ENCODE measurements at places on chromosomes 7 and 10.

GRCh38 chr7:37109843-37110242, 338.8 kb downstream of the ELMO1 start:
- DNase-seq, result no peak

GRCh38 chr10:131788386-131788785, 112.4 kb upstream of the PPP2R2D start:
- no peak for DNase-seq

GRCh38 chr7:132221356-132221755, 354.9 kb downstream of the PLXNA4 start:
- no peak for DNase-seq

DNA sequence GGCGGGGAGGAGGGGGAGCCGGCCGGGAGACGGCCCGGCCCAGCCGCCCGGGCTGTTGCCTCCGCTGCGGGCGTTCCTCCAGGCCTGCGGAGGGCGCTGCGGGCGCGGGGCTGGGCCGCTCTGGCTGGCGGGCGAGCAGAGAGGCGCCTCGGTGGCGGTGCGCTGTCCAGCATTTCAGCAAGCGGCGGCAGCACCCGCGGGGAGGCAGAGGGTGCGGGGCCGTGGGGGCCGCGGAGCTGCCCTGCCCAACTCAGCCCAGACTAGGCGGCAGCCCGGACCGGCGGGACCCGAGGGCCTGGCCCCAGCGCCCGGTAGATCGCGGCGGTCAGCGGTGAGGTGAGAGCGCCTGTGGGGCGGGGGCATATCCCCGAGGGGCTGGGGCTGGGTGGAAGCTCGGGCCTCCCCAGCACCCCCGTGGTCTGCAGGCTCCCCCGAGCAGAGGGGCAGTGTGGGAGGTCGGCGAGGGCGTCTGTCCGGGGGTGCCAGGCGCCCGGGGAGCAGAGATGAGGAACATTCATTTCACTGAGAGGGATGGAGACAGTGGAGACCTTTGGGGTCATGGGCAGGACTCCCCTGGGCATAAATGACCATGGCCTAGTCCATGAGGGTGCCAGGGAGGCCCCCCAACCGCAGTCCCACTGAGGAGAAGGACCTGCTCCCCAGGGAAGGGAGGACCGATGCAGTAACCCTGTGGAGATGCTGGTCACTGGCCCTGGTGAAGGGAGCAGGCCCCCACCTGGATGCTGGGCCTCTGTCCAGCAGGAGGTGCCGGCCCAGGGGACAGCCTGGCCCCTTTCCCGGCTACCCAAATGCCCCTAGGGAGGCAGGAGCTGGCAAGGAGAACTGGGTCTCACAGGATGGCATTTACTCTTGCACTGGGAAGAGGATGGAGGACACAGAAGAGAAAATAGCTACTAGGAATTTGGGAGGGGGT, at the start of gene SRRM3:
Gene SRRM3 (plus strand): TSS at position 165 of the 934 bp plus-strand sequence. CDS start 33,171 bp downstream, outside the sequence.
- DNase-seq, result peak; percentile 51

GRCh38 chr10:131722121-131722520, 178.7 kb upstream of the PPP2R2D start:
- no peak for DNase-seq

GRCh38 chr7:6139189-6139996, 108.2 kb downstream of the ANKRD61 start:
- DNase-seq, result no peak

GRCh38 chr10:11685787-11686218, 56.4 kb upstream of the ECHDC3 start:
- no peak for DNase-seq

DNA sequence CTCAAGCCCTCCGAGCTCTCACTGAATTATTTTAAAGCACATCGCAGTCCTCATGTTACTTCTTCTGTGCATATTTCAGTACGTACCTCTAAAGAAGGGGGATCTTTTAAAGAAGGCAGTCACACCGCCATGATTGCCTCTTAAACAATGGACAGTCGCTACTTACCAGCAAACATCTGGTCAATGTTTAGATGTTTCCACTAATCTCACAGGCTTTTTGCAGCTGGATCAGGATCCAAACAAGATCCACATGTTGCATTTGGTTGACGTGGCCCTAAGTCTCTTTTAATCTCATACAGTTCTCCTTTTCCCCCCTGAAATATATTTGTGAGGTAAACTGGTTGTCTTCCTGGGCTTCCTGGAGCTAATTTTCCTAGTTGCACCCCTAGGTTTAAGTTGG, 50.0 kb downstream of the PRF1 start:
- DNase-seq, result no peak

DNA sequence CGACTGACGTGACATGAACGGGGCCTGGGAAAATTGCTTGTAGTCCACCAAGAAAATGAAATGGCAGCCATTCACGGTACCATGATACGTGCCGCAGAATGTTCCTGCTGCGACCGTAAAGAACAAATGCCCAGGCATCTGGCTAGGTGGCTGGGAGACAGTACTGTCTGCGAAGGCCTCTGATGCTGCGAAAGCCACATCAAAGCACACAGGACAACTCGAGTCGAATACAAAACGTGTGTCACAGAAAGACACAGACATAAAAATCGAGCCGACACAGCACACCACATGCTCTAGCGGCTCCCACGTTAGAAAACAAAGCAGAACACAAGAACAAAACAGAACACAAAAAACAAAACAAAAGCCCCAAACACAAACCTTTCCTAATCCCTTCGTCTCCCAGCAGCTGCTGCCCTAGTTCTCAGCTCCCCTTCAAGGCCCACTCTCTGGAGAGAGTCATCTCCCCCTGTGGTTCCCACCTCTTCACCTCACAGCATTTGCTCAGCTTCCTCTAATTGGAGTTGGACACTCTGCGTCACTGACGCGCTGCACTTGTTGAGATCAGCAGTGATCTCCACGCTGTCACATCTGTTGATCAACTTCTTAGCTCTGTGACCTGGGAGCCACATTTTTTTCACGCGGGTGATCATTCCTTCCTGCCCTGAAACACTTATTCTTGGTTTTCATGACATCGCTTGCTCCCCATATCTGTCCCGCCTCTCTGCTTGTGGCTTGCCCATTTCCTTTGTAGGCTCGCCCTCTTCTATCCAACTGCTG, 112.2 kb downstream of the CLEC2L start:
- no peak for DNase-seq

GRCh38 chr10:3828404-3829155, 43.6 kb upstream of the KLF6 start:
- no peak for DNase-seq

DNA sequence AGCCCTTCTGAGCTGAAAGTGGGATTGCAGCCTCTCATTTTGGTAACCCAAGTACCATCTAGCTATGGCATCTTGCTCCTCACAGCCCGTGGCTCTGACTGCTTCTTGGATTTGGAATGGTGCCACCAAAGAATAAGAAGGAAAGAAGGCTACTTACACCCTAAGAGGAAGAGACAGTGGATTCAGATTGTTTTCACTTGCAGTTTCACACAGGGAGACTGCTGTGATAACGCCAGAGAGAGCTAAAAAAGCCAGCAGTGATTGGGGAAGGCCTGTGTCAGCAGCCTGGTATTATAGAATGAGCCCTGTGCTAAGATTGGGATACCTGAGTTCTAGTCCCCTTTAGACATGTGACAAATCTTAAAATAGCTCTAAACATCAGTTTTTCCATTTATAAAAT, 3.6 kb upstream of the LRRC4 start:
- DNase-seq, result no peak

GRCh38 chr7:148883266-148884048, 634 bp downstream of the EZH2 start:
- peak; percentile 5 for DNase-seq

DNA sequence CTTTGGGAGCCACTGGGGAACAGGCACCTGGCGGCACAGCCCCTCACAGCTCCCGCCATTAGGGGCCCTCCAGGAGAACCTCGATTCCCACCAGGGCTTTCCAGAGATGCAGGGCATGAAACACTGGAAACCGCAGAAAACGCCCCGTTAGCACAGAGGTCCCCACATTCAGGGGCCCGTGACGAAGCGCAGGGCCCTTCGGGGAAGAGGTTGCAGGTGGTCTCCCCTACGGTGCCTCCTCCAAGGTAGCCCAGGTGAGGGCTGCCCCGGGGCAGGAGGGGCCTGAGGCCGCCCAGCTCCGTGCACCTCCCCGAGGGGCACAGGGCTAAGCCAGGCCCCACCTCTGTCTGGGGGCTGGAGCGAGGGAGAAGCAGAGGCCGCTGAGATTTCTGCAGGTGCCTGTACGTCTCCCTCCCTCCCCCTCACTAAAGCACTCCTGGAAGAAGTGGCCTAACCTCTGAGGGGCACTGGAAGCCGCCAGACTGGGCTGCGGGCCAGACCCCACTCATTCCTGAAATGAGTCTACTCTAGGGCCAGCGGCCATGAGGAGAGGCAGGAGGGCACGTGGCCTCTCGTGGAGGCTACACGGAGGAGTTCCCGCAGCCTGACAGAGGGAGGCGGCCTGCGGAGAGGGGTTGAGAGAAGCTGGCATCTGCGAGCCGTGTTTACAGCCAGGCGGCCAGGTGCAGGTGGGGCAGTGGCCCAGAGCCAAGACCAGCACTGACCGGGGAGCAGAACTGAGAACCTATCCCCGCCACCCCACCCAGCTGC, 6.9 kb downstream of the PDGFA start:
- no peak for DNase-seq

DNA sequence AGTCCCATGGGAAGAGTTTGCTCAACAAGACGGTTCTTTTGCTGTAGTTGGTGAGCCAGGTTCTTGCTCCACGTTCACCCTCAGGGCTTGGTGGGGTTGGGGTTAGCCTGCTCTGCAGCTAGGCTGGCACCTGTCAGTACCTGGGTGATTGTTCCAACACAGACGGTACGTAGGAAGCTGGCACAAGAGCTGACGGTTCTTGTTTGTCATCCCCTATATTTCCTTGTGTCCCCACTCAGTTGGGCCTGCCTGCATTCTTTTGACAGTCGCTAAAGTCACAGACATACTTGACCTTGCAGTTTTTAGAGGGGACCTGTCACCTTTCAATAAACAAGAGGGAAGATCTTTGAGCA, 40.2 kb upstream of the SYPL1 start:
- DNase-seq, result no peak

DNA sequence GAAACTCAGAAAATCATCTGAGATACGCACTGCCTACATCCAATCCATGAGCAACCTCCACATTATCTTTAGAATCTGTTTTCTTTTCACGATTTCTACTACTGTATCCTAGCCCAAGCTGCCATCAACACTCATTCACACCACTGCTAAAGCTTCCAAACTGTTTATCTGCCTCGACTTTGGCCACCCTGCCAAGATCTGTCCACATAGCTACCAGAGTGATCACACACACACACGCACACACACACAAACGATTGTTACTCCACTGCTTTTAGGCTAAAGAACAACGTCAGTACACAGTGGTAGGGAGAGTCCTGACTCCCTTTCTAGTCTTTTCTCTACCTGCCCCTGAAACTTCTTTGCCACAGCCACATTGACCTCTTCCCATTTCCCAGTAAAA, 142.0 kb downstream of the CCDC71L start:
- no peak for DNase-seq

- DNase-seq, result no peak
These were observed 133.8 kb upstream of the KCNMA1 start for GRCh38 chr10:77771450-77771849.

DNA sequence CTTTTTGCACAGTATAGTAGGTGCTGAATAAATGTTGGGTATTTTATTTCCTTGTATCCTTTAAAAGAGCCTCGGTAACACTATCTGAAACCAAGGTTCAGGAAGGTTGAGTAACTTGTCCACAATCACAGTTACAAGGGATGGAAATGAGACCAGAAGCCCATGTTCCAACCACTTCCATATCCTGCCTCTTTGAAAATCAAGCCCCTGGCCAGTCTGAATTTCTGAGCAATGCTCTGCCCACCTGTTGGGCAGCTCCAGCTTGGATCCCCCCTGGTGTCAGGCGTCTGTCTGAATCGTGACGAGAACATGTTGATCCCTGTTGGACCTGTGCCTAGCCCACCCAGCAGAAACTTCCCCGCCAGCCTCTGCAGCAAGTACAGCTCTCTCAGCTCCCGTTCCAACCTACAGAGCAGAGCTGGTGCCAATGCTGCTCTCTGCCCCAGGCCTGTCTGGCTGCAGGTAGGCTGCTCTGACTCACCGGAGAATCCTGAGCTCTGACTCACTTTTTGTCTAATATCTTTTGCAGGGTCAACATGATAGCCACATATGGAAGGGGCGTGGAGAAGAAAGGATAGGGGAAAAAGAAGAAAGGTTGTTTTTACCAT, 595.5 kb downstream of the INHBA start:
- DNase-seq, result no peak

DNA sequence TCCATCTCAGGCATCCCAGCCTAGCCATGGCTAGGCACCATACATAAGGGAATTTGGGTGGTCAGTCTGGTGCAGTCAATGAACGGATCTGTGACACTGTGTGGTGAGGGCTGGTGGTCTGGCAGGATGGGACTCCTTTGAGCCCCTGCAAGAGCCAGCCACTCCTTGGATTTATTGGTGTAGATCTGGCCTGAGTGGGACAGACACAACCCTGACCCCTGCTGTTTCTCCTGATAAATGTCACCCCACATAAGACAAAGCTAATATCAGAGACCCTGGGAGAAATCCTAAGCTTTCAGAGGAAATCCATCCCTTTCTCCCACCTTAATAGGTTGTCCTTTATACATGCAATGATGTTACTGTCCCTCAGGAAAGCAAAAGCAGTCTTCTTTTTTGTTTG, 2.3 kb downstream of the FBXO24 start:
- DNase-seq, result no peak

DNA sequence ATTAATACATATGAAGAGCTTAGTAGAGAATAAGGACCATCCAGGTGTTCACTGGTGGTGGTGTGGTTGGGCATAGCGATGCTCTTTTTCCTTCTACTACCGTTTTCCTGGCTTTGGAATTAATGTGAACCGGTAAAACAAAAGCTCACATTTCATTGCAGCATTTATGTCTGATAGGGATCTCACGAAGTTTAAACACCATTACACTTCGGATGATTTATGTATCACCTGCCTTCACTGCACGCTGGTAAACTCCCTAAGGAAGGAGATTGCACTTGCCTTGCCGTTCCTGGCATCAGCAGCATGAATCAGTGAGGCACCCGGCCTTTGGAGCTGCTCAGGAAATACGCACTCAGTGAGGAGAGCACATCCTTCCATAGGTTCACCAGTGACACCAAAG, 47.5 kb downstream of the WIPF3 start:
- no peak for DNase-seq

DNA sequence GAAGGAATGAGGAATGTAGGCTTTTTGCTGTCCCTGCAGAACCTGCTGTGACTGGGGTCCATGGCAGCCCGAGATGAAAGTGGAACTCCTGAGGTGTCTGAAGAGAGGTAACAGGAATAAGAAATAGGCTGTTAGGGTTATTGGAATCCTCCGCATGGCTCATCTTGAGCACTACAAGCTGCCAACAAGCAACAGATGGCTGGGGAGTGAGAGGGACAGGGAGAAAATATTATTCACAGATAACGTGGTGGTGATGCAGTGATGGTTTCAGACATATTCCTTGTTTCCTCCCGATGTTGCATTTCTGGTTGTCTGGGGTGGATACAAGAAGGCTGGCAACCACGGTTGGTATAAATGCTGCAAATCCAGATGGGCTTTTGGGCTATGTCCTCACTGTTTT, 46.1 kb downstream of the AP3M1 start:
- no peak for DNase-seq

DNA sequence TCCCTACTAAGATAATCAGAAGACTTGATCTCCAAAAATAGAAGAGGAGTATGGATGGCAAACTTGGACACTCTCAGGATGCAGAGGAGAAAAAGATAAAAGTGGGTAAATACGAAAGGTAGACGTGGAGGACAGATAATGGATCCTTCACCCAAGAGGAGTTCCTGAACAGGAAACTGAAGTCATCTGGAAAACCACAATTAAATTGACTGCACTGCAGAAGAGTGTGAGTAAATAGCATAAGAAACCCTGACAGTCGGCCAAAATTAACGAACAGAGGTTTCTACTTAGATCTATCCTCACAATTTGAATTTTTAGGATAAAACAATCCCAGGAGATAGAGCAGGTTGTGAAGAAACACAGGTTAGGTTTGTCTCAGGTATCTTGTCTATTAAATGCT, 70.5 kb downstream of the SDK1 start:
- DNase-seq, result no peak

Data from C1 segment of cervical spinal cord (tissue), 14 donors.